ENCODE measurements at places on chromosomes 1 and 21. TPM values are rescaled to one million over a fixed set of nuclear protein-coding genes. Genes with fewer than 3 reads are reported as not detected.

DNA sequence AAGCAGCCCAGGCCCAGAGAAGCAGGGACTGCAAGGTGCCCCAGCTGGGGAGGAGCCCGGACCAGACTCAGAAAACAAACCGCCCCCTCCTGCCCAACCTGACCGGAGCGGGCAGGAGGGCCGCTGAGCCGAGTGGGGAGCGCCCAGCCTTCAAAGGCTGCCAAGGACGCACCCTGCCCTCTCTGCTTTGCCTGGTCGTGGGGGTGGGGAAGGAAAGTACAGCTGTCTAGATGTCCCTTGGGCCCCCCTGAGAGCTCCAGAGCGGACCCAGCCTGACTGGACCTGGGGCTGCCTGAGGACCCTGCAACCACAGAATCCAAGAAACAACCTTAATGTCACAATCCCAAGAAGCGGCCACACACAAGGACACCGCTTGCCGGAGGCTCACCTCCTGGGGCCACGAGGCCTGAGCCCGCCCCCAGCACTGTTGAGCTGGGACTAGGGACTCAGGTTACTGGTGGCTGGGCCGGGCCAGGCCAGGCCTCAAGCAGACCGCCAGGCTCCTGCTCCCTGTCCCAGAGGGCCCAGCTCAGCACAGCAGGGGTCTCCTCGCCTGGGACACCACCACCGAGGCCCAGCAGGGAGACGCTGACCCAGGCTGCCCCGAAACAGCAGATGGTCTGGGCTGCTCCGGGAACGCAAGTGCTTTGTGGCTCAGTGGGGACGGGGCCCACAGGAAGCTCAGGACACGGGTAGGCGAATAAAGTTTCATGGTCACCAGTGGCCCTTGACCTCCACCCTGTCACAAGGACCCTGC, 1.4 kb downstream of the DVL1 start:
- no peak for DNase-seq

- no peak for DNase-seq
These were observed 5.3 kb upstream of the ID3 start for GRCh38 chr1:23564529-23565122.

- DNase-seq, result no peak
These were observed 1.4 kb downstream of the PSEN2 start for GRCh38 chr1:226871636-226872327.

GRCh38 chr1:225770561-225771248, 6.9 kb upstream of the SRP9 start:
- DNase-seq, result no peak

The IGSF5 gene
- 2.6 TPM for total RNA-seq

The IVL gene
- total RNA-seq, result 14.2 TPM

GRCh38 chr1:11501491-11501897, 22.5 kb downstream of the DISP3 start:
- DNase-seq, result peak; percentile 2

DNA sequence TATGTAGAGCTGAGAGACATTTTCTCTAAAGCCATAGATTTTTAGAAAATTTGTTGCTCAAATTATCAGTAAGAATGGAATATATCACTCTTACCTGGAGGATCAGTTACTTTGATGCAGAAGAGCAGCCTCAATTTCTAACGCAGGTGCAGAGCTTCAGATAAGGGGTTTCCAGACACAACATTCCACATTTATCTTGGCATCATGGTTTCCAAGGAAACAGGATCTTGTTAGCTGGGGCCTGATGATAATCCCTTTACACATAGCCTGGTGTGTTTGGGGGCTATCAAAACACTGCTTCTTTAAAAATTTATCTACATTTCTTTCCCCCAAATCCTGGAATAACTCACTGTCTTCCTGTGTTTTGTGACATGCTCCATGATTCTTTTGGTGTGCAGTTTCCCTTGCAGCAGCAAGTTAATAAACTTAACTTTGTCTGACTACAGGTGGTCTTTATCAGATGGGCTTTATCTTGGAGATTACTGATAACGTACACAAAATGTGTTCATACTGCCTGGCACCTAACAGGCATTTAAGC, 2.7 kb upstream of the STX12 start:
- DNase-seq, result peak; percentile 29

- DNase-seq, result no peak
These were observed 21.8 kb downstream of the LPAR3 start for GRCh38 chr1:84871181-84871580.

DNA sequence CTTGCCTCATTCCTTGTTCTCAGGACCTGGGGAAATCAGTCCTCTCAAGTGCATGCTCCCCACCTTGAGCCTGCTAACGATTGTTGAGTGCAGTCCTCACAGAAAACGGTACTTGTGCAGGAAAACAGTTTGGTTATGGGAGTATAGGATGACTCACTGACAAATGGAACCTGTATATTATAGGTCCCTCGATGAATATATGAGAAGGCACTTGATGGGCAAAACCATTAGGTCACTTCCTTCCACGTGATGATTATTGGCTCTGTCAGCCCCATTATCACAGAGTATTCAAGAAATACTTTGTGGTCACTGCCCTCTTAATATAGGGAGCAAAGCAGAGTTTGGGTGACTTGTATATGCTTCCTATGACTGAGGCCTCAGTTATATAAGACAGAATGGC, 6.2 kb downstream of the CCDC17 start:
- DNase-seq, result no peak

The NHLH1 gene
- 2.6 TPM for total RNA-seq

DNA sequence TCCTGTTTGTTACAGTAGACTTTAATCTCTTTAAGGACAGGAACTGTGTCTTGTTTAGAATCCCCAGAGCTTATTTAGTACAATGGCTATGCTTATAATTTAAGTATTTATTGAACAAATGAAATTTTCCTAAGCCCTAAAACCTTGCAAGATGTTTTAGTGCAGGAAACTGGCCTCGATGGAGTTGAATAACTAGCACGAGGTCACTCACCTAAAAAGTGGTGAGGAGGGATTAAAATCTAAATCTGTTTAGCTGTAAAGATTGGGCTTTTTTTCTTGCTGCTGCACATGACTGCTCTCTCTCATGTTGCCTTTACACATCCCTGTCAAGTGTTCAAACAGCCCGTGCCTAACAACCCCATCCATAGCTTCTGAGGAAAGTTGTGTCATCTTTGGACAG, 10.2 kb downstream of the NFYC start:
- no peak for DNase-seq

The HPCAL4 gene
- total RNA-seq, result 1.4 TPM

- no peak for DNase-seq
These were observed 431 bp upstream of the C1orf52 start for GRCh38 chr1:85259912-85260274.

DNA sequence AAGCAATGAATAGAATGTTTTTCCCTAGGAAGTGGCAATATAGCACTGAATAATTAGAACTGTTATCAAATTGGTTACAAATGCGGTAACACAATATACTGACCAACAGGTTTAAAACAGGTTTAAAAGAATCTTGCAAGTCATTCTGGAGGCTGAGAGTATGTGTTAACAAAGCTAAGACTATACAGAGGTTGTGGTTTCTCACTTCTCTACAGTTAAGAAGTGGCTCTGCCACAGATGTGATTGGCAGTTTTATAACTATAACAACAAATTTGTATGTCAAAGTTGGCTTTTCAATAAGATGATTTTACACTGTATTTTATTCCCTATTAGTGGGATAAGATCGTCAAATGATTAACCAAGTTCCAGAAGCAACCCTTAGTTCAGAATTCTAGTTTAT, 7.1 kb downstream of the ANGEL2 start:
- no peak for DNase-seq

DNA sequence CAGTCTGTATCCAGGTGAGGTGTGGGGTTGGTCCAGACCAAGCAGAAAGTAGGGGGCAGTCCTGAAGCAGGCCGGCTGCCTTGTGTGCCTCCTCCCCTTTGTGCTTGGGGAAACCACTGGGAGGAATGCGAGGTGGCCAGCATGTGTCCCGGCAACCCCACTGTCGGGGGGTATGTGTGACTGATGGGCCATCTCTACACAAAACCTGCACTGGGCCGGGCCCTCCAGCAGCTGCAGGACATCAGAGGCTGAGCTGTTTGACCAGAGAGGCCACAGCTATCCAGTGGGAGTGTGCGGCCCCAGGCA, 33.3 kb downstream of the TMEM51 start:
- DNase-seq, result no peak

GRCh38 chr1:160578175-160578524, 1.1 kb downstream of the CD84 start:
- no peak for DNase-seq

- no peak for DNase-seq
These were observed 366.7 kb downstream of the HHIPL2 start for GRCh38 chr1:222181191-222181590.

GRCh38 chr1:30047576-30047975, 675.8 kb downstream of the MATN1 start:
- no peak for DNase-seq

DNA sequence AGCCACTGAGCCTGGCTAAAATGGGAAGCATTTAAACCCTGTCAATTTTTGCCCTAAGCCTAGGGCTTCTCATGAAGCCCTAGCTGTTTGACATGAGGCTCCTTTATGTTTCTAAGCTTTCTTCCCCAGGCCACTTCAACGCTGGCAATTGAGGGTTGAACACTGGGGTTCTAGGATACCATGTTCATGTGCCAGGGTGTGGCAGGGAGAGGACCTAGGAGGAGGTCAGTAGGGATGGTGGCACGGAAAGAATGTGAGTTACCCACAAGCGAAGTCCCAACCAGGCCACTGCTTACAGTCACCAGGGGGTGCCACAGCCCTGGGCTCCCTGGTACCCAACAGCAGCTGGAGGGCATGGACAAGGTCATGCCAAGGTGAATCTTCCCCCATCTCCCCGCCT, 90.8 kb upstream of the AJAP1 start:
- no peak for DNase-seq

- DNase-seq, result no peak
These were observed 20.8 kb downstream of the PTPRF start for GRCh38 chr1:43551396-43551888.

The S100A5 gene
- total RNA-seq, result not detected

DNA sequence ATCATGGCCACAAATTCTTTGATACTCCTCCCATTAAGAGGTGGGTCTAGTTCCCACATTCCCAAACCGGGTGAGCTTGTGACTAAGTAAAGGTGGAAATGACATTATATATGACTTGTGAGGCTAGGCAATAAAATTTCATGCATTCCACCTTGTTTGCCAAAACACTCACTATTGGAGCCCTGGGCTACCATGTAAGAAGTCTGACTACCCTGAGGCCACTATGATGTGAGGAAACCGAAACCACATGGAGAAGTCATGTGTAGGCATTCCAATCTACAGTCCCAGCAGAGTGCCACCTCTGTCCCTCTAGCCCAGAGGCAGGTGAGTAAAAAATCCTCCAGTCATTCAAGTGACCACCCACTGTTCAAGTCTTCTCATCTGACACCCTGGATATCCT, 17.9 kb upstream of the SMG7 start:
- DNase-seq, result no peak

The KPRP gene
- 1.7 TPM for total RNA-seq

DNA sequence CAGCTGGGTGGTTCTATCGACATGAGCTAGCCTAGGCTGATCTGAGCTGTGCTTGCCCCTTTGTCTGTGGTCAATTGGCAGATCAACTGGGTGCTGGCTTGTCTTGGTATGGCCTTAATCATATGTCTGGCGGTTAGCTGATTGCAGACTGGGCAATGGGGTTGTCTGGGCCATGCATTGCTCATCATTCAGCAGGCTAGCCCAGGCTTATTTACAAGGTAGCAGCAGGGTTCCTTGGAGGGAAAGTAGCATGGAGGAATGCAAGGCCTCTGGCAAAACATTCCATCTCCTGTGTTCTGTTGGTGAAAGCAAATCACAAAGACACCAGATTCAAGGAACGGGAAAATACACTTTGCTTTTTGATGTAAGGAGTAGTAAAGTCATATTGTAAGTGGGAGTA, 84.0 kb upstream of the IVNS1ABP start:
- DNase-seq, result no peak

DNA sequence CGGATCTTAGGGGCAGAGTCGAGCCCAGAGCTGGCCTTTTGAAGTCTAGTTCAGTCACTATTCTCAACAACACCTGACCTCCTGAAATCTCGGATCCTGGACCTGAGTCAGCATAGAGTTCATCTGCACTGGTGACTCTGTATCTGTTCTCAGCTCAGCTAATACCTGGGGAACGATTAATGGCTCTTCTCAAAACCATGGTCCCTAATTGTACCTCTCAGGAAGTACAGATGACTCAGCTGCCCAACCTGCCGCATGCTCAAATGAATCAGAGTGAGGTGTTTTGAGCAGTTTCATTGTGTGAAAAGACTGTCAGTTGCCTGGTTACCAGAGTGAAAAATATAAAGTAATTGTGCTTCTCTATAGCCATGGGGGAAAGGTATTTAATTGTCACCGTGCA, 89.2 kb downstream of the SLC35F3 start:
- DNase-seq, result no peak

DNA sequence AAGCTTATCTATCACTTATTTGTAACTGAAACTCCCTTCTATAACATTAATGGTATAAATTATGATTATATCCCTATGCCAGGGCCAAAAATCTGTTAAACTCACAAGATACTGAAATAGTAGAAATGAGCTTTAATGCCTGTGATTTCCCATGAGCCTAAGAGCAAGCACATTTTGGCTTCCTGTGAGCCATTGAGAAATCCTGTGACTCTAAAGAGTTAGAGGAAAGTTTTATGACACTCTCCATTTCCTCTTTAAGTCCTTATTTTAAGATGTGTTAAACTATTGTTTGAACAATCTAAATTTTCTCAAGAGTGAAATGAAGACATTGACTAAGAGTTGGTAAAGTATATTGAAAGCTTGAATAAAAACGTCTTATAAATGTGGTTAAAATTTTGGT, 45.6 kb downstream of the SUCO start:
- no peak for DNase-seq

DNA sequence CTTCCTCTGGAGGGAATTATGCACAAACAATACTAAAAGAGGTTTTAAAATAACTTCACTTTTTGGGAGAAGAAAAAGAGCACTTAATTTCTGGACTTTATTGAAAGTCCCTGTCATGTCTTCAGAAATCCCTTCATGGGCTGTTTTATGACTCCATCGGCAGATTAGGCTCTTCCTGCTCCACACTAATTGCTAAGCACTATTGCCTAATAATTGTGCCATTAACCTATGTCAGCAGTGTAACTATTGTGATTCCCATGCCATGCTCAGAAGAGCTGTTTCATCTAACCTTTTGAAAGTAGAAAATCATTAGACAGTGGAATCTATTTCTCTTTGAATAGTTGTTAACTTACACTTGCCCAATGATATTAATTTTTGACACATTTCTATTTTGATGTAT, 489.3 kb upstream of the RUNX1 start:
- no peak for DNase-seq

GRCh38 chr1:42692461-42692860, 10.2 kb downstream of the YBX1 start:
- no peak for DNase-seq
